Activated CD4-positive, CD25-positive, alpha-beta regulatory T cell treated with anti-CD3 and anti-CD28 coated beads, Interleukin-2, amount 50 U/mL, for 24 hours (primary cell): ENCODE measurements at places on chromosomes 3 and 15.

GRCh38 chr15:35087759-35088158 lies 2.7 kb upstream of the NANOGP8 start:
- ATAC-seq, result no peak

- ATAC-seq, result no peak
Observed at GRCh38 chr3:73475717-73476116, 149.0 kb downstream of the PDZRN3 start.

DNA sequence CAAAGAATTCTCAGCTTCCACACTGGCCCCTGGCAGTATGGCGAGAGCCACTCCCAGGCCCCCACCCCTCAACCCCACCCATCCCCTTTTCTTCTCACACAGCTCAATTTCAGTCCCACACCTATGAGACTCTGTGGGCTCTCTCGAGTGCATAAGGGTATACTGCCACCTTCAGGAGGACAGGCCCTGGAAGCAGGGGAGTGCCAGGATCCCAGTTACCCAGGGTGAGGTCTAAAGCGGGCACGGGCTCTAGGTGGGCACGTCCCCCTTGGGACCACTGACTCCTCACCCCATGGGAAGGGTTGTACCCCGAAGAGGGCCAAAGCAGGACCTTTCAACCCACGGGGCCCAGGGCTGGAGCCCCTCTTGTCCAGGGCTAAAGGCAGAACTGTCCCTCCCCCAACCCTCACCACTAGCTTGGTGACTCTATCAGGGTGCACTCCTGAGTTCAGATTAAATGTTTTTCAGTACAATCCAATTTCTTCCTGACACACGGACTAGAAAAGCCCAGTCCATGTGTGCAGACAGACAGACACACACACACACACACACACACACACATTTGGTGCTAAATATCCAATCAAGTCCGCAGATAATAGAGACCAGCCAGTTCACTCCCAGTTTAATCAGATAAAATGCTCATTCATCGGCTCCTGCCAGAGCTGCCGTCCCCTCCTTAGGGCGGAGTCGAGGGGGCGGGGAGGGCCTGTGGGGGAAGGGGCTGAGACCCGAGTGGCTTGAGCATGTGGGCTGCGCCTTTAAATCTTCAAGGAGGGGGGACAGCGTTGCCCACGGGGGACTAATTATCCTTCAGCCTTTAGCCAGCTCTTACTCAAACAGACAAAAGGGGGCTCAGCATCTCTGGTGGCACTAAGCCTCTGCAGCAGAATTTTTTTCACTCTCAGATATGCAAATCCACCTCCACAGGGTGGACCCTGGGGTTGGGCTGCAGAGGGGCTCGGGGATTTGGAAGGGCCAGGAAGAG lies 59.3 kb downstream of the CYP11A1 start:
- peak; percentile 58 for ATAC-seq

DNA sequence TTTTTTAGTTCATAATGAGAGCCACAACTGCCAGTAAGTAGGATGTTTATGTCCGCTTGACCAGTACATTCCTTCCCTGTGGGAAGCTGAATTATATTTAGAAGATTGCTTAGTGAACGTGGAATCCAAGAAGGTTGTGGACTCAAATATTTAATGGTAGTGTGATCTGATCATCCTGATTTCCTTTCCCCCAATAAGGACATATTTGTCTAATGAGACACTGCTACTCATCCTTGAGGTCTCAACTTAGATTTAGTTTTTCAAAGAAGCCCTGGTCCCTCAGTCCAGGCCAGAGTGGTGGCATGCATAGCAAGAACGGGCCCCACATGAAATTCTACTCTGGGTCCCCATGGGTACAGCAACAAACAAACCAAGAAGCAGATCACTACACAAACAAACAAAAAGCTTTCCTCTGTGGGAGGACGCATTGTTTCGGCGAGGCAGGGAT lies 60.8 kb downstream of the USP13 start:
- ATAC-seq, result no peak

DNA sequence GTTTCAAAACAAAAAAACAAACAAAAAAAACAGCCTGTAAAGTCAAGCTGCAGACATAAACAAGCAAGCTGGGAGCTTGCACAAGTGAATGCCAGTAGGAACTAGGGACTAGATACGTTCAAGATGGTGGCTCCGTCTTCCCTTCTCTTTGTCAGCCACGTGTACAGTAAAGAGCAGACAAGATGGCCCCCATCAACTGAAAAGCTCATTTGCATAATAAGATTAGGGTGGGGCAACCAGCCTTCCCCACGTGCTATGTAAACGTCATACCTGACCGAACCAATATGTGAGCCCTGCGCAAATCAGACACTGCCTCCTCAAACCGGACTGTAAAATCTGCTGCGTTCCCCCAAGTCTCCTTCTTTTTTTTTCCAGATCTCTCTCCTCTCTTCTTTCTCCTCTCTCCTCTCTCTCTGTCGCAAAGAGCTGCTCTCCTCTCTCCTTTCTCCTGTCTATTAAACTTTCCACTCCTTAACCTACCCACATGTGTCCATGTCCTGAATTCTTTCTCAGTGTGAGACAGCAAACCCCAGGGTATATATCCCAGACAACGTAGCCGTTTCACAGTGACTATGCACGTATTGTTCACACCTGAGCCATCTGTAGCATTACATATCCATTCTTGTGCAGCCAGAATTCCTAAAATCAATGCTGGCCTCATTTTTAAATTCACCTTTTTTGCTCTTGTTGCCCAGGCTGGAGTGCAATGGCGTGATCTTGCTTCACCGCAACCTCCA lies 31.2 kb upstream of the FXR1 start:
- ATAC-seq, result no peak

- ATAC-seq, result no peak
Observed at GRCh38 chr15:50828610-50829206, 63.2 kb upstream of the SPPL2A start.

DNA sequence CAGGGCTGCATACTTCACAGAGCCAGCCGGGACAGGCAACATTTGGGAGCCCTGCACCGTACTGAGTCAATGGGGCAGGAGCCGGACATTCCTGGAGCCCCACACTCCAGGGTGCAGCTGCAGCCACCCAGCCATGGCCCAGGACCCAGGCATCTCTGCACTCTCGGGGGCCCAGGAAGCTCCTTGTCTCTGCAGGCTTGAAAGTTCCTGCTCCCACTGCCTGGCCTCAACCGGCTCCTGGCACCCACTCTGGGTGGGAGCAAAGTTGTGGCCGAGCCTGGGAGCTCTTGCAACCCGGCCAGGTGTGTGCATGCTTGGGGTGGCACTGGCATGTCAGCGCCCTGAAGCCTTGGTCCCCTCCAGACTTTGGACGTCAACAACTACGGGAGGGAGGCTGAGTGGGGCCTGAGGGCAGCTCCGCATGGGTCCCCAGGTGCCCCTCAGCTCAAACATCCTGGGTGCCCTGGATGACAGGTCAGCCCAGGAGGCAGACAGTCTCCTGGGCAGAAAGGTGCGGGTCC lies 833.5 kb upstream of the CADM2 start:
- no peak for ATAC-seq

GRCh38 chr3:27095553-27096222 lies 273.5 kb downstream of the NEK10 start:
- ATAC-seq, result no peak

DNA sequence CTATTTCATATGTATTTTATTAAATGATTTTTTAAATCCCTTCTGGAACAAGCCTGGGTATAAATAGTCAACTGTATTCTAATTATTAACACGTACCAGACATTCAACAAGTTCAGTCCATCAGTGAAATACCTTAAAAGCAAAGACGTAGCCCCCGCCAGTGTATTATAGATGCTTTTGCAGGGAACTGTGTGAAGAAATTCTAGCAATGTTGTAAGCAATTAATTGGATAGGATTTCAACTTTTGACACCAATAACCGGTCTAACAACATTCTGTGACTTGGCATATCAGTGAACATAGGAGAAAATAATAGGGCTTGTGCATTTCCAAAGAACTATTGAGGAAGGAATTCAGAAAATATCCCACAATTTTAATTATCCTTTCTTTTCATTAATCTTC lies 67.2 kb upstream of the TGFBR2 start:
- no peak for ATAC-seq

GRCh38 chr15:95922431-95922830 lies 408.1 kb upstream of the NR2F2 start:
- ATAC-seq, result no peak

DNA sequence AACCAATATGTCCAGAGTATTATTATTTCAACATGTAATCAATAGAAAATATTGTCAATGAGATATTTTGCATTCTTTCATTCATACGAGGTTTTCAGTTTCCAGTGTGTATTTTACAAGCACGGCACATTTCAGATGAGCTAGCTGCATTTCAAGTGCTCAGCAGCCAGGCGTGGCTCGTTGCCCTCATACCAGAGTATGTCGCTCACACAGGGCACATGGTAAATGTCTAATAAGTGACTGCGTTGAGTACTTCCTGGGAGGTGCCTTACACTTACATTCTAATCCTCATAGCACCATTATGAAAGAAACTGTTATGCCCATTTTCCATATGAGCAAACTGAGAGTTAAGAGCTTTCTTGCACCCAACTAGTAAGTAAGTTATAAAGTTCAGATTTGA lies 47.4 kb downstream of the TMEM266 start:
- ATAC-seq, result no peak

GRCh38 chr15:94008104-94009074 lies 223.0 kb upstream of the MCTP2 start:
- no peak for ATAC-seq

- ATAC-seq, result peak; percentile 99
Observed at GRCh38 chr3:58034738-58035523, 26.7 kb downstream of the FLNB start.

GRCh38 chr3:138509586-138509985 lies 75.2 kb downstream of the ESYT3 start:
- no peak for ATAC-seq

DNA sequence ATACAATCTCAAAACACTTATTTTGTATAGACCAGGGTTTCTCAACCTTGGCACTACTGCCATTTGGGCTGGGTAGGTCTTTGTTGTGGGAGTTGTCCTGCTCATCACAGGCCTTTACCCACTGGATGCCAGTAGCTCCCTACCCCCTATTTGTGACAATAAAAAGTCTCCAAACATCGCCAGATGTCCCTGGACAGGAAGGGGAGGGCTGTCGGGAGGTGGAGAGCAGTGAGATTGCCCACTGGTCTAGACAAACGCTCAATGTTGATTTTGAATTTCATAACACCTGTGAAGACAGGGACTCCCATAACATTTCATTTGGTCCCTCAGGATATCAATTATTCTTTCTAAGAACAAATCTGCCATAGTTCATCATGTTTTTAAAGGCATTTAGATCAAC lies 151.7 kb upstream of the PTPRG start:
- ATAC-seq, result no peak

- no peak for ATAC-seq
Observed at GRCh38 chr3:173510565-173510964, 113.0 kb downstream of the NLGN1 start.

GRCh38 chr3:195286115-195286872 lies 15.3 kb upstream of the XXYLT1 start:
- no peak for ATAC-seq

- ATAC-seq, result no peak
Observed at GRCh38 chr3:178083906-178084866, 452.1 kb upstream of the KCNMB2 start.

DNA sequence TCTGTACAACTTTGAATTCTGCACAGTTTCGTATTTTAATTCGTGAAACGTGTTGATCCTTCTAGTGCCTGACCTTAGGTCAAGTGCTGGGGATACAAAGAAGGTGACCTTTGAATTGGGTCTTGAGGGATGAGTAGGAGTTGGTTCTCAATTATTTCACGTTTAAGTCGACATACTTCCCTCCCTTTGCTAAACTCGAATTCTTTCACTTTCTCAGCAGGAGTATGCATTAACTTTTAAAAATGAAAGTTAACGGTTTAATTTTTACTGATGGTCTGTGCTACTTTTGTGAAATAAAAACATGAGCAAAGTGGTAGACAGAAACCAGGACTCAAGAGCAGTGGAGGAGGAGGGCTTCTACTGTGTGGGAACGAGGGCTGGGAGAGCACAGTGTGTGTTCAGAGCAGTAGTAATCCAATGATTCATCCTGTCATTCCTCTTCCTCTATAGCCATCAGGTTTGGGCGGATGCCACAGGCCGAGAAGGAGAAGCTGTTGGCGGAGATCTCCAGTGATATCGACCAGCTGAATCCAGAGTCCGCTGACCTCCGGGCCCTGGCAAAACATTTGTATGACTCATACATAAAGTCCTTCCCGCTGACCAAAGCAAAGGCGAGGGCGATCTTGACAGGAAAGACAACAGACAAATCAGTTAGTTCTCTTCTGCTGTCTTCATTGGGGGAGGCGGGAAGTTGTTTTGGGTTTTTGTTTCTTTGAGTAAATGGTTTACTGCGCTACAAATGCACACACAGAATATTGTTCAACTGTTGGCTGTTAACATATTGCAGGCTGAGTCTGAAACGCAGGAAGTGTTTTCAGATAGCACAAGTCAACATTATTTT lies 78.6 kb upstream of the TSEN2 start:
- ATAC-seq, result no peak

- no peak for ATAC-seq
Observed at GRCh38 chr15:85361323-85361722, 19.1 kb upstream of the AKAP13 start.

- no peak for ATAC-seq
Observed at GRCh38 chr3:127150513-127151250, 42.2 kb upstream of the PRR23E start.

DNA sequence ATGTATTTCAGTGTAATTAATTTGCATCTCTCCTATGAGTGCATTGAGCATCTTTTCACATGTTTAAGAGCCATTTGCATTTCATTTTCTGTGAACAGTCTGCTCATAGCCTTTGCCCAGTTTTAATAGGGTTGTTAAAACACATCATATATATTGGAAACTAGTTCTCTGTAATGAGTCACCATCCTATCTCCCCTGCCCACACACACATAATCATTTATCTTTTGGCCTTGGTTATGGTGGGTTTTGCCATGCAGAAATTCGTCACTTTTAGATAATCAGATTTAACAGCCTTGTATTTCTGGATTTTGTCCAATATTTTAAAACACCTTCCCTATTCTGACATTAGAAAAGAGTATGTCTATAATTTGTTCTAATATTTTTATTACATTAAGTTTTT lies 11.9 kb upstream of the CHRM5 start:
- no peak for ATAC-seq

DNA sequence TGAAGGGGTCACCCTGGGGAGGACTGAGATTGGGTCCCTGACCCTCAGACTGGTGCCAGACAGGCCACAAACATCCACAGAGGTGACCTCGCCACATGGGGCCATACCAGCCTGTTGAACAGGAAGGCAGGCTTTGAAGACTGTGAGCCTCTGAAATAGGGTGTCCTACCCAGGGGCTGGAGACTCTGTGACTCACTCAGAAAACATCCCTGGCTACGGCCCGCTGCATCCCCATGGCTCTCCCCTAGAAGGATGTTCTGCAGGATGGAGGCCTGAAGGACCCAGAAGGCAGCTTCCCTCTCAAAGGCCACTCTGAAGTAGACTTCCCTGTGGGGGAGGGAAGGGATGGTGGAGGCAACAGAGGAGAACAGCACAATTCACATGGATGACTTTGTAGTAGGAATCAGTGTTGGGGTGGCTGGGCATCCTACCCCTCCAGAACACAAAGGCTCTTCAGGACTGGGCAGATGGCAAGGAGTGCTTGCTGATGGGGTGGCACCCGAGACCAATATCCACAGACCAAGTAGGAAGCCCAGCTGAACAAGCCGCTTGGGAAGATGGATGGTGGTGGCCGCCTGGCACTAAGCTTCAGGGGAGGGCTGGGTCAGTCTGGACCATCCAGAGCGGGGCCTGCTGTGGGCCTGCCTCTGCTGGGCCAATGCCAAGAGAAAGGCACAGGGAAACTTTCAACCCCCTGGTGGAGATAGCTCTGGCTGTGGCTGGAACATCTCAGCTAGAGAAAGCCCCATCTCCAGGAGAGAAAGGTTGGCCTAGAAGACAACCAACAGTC lies 37.6 kb upstream of the DUSP7 start:
- ATAC-seq, result no peak

GRCh38 chr3:133396906-133397305 lies 3.0 kb upstream of the BFSP2 start:
- ATAC-seq, result no peak
